HT-29 (cell line): ENCODE measurements at places on chromosomes 2 and 18. TPM values are rescaled to one million over a fixed set of nuclear protein-coding genes. Genes with fewer than 3 reads are reported as not detected.

The REG3A gene
- total RNA-seq = not detected in 2 replicates

DNA sequence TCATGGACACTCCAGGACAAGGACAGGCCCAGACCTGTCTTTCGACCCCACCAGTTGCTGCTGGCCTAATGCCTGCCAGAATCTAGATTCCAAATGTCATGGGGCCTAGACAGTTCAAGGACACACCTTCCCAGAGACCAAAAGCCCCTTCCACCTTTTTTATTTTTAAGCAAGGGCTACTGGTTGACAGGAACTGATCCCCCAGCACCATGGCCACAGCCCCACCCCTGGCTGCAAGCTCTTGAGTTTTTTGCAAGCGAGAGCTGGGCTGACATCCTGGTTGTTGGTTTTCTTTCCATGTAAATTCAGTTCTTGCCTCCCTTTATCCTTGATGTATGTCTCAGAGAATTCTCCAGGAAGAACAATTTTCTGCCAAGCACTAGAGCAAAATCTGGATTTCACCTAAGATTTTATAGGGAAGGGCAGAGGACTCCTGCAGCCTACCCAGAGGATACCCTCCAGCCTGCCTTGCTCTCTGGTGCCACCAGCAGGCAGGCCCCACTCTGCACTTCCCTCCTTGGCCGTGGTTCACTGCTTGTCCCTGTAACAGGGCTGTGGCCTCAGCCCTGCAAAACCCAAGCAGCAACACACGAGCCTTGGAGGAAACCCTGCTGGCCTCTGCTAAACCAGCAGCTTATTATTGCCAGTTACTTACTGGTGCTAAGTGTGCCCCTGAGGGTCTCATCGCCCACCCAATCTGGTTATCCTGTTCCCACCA is 97.7 kb downstream of the TWIST2 start:
- peak; percentile 63 for DNase-seq

DNA sequence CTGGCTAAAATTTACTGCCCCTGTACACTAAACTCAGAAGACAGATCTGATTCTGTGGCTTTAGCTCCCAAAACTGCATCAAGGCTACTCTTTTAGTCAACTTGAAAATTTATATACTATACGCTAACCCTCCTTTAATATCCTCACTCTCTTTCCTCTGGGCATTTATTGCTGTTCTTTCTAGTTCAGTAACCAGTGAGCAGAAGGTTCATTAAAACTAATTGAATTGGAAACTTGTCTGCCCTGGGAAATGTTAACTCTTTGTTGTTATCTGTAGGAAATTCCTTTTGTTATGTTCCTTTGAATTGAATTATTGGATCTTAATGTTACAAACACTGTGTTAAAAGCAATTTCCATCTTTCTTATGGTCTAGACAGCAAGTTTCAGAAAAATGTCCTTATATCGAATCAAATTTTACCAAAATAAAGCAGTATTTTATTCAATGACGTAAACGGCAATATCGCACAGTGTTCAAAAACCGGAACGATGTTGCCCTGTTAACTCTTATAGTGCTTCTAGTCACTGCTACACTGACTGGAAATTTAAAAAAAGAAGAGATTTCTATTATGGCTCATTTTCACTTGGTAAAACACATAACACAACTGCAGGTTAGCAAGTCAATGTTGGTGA is 168.3 kb downstream of the NR4A2 start:
- DNase-seq = no peak

GRCh38 chr2:98771721-98772524 is 41.0 kb upstream of the MGAT4A start:
- DNase-seq = no peak

GRCh38 chr2:143121957-143122356 is 7.3 kb upstream of the ARHGAP15 start:
- no peak for DNase-seq

- no peak for DNase-seq
Measured at GRCh38 chr2:24828238-24828996, 35.2 kb downstream of the CENPO start.

DNA sequence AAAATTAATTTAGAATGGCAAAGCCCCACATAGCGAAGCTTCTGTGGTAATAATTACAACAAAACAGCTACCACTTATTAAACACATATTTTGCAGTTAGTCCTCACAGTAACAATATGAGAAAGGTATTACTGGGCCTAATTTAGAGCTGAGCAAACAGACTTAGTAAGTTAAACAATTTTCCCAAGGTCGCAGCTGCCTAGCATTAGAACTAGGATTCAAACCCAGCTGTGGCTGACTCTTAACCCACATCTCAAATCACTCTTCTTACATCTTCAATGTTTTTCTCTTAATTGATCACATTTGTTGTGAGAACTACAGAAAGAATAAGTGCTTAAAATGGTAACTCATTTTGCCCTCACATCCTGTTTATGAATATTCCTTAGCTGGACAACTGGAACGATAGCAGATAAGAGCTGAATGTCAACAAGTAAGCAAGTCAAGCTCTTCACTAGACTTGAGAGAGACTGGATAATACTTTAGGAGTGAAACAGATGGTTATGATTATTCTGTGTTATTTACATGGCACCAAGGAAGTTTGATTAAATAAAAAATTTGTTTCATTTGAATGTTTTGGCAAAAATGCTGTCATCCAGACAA is 59.4 kb upstream of the TMEM17 start:
- no peak for DNase-seq

The IL1A gene
- not detected in 2 replicates for total RNA-seq
